ENCODE measurements at places on chromosomes 11 and 22. TPM values are rescaled to one million over a fixed set of nuclear protein-coding genes. Genes with fewer than 3 reads are reported as not detected.
A peak's percentile ranks its signal among the peaks of the same experiment; 100 is the strongest.

Gene LRRC32
- 0.29 TPM for total RNA-seq

- no peak for DNase-seq
Measured at GRCh38 chr11:1600626-1601025, 2.5 kb upstream of the KRTAP5-2 start.

Gene APOBEC3B
- 13.6 TPM for total RNA-seq

DNA sequence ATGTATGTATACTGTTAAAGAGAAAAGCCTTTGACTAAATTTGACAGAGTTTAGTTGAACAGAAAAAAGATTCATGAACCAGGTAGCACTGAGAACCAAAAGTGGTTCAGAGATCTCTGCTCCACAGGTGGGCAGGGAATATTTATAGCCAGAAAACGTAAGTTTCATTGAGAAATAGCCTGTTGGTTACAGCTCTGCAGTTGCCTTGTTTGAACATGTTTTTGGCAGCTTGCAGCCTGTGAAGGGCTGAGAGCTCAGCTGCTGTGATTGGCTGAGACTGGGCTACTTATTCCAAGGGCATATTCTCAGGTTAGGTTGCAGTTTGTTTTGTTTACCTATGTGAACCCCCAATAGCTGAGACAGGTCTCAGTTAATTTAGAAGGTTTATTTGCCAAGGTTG, 13.5 kb upstream of the ZNF74 start:
- no peak for DNase-seq

Gene SCUBE2
- total RNA-seq = 0.10 TPM

- no peak for DNase-seq
Measured at GRCh38 chr11:34226210-34226609, 120.8 kb downstream of the NAT10 start.

GRCh38 chr11:83674102-83674896, 388.1 kb upstream of the CCDC90B start:
- no peak for DNase-seq

GRCh38 chr22:40635043-40635939, 1.2 kb downstream of the MRTFA start:
- no peak for DNase-seq

GRCh38 chr11:11946878-11947277, 61.5 kb downstream of the DKK3 start:
- DNase-seq = no peak

Gene MFRP
- not detected for total RNA-seq

DNA sequence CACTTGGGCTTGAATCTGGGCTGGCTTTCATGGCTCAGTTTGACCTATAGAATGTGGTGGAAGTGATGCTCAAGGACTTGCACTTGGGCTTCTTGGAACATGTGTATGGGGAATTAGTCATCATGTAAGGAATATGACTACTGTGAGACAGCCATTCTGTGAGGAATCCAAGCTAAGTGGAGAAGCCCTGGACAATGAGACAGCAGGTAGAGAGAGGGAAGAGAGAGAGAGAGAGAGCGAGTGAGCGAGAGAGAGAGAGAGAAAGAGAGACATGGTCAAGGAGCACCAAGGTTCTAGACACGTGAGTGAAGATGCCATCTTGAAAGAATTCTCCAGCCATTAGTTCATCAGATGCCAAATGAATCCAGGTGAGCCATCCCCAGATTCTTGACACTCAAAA, 261.6 kb upstream of the SORL1-AS1 start:
- DNase-seq = no peak

GRCh38 chr11:131165036-131165435, 205.4 kb upstream of the NTM start:
- DNase-seq = no peak

Gene SYT12
- 0.08 TPM for total RNA-seq

Gene OR51I1
- not detected for total RNA-seq

DNA sequence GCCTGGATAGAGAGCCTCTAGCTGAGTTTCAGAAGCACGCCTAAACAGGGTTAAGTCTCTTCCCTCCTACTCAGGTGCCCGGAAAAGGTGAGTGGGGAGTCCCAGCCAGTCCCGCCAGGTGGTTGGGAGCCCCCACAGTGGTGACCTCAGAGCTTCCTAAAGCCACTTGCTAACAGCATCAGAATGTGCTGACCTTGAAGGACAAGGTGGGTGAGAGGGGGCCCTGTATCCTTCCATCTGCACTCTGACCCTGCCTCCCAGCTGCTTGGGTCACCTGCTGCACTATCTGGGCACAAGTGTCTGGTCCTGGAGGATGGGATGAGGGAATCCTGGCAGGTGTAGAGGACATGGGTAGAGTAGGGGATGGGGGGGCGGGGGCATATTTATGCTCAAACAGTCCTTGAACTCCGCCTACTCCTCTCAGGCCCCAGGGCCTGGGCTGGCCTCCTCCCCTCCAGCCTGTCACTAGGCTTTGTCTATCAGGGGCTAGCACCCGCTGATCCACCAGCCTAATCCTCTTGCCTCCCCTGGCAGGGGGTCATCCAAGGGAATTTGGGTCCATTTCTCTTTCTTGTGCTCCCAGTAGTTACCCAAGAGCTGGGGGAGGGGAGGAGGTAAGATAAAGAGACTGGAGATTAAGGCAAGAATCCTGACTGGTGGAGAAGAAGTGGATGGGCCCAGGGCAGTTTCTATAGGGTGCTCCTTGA, 3.4 kb downstream of the USP2 start:
- DNase-seq = no peak

GRCh38 chr11:64571410-64572091, 19.5 kb upstream of the SLC22A12 start:
- DNase-seq = no peak

Gene PANX3
- total RNA-seq = not detected

- DNase-seq = no peak
Measured at GRCh38 chr11:46888636-46889035, 29.7 kb downstream of the LRP4 start.

- DNase-seq = no peak
Measured at GRCh38 chr11:100546714-100547113, 140.4 kb upstream of the ARHGAP42 start.

DNA sequence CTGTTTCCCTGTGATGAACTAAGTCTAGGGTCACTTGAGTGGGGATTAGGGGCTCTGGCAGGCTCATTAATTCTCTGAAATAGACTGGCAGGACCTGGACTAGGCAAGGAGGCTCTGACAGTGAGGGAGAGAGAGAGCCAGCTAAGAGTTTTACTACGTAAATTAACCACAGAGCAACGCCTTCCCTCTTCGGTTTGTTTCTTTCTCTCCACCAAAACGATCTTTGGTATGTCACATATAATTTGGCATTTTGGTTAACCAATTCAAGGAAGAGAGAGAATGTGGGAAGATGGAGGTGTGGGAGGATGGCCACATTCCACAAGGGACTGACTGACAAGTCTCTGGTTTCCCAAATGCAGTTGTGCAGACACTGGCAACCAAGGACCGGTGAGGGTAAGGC, 27.9 kb downstream of the ATG16L2 start:
- DNase-seq = no peak

- DNase-seq = no peak
Measured at GRCh38 chr11:134395002-134395401, 17.0 kb downstream of the B3GAT1 start.

GRCh38 chr11:130209954-130210854, 50.6 kb downstream of the ST14 start:
- no peak for DNase-seq

- no peak for DNase-seq
Measured at GRCh38 chr11:119509282-119509841, 86.4 kb upstream of the THY1 start.

GRCh38 chr22:32815059-32815458, 13.6 kb downstream of the TIMP3 start:
- no peak for DNase-seq

DNA sequence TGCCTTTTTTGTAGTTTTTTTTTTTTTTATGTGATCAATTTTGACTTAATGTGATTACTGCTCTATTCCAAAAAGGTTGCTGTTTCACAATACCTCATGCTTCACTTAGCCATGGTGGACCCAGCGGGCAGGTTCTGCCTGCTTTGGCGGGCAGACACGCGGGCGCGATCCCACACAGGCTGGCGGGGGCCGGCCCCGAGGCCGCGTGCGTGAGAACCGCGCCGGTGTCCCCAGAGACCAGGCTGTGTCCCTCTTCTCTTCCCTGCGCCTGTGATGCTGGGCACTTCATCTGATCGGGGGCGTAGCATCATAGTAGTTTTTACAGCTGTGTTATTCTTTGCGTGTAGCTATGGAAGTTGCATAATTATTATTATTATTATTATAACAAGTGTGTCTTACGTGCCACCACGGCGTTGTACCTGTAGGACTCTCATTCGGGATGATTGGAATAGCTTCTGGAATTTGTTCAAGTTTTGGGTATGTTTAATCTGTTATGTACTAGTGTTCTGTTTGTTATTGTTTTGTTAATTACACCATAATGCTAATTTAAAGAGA, 12.5 kb downstream of the CCND1 start:
- no peak for DNase-seq

DNA sequence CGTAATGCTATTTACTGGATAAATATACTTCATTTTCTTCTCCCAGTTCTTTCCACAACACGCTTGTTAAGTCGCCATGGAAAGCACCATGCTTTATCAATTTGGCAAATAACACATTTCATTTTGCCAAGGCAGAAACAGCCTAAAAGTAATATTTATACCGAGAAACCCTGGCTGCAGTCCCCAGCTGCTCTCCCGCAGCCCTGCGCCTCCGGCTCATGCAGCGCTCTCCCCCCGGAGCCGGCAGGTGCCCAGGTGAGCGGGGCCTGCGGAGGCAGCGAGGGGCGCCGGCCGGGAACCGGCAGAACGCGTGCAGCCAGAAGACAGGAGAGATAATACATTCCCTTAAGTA, 681 bp upstream of the ARHGEF12 start:
- no peak for DNase-seq

- DNase-seq = peak; percentile 19
Measured at GRCh38 chr11:4991060-4991459, 3.6 kb upstream of the OR51L1 start.

DNA sequence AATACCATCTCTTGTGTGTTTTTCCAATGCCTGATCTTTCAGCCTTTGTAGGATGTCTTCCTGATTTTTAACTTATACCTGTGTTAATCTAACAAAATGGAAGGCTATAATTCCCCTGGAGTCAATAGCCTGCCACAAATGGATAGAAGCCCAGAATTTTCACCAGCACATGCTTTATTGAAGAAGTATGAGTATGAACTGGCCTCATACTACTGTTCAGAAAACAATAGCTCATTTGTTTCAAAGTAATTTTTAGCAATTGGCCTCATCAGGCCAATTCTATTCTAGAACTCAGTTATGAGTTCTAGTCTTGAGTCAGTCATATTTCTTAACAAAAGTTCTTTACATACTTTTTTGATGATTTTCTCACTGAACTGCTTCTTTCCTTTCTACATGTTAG, 40.6 kb upstream of the SLC37A2 start:
- no peak for DNase-seq

Gene CNIH2
- total RNA-seq = 8.4 TPM

Gene FREY1
- total RNA-seq = 0.51 TPM

DNA sequence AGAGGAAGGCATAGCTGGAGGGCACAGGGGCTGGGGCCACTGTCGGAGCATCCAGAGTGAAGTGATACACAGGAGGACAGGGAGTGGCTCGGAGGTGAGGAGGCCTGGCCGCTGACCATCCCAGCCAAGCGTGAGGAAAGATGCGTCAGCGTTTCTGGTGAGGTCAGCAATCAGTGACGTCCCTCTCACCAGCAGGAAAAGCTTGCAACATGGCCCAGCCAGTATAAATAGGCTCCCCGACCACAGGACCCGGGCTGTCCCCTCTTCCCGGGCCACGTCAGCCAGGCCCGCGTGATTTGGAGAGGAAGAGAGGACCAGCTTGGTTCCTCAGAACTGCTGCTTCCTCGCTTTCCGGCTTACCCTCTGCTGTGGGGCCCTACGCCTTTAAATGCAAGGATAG, 4.2 kb upstream of the OSM start:
- no peak for DNase-seq

Gene IGHMBP2
- 5.3 TPM for total RNA-seq

GRCh38 chr11:68997995-68998348, 15.1 kb downstream of the MRGPRF start:
- no peak for DNase-seq

Gene BCR
- total RNA-seq = 8.4 TPM

Gene IL17REL
- not detected for total RNA-seq

DNA sequence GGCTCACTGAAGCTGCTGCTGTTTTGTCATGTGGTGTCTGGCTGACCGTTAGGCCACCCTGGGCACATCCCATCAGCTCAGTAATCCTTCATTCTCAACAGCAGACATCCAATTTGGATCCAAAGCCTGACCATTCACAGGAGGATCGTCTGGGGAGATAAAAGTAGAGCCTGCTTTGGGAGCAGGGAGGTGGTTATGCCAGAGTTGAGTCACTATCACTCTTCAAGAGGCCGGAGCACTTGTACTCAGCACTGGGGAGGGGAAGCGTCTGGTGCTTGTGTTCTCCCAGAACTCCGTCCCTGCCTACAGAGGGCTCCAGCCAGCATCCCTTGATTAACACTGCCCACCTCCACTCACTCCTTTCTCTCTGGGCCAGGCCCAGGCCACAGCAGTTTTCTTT, 382.6 kb downstream of the OPCML start:
- DNase-seq = no peak

Gene MOGAT2
- not detected for total RNA-seq

- DNase-seq = no peak
Measured at GRCh38 chr22:44807915-44808690, 55.7 kb downstream of the ARHGAP8 start.

- no peak for DNase-seq
Measured at GRCh38 chr11:102332611-102332994, 14.4 kb upstream of the BIRC2 start.

Gene TUG1
- 38.2 TPM for total RNA-seq

Gene CSNK2A3
- total RNA-seq = 2.1 TPM

Gene TSGA10IP
- total RNA-seq = not detected

DNA sequence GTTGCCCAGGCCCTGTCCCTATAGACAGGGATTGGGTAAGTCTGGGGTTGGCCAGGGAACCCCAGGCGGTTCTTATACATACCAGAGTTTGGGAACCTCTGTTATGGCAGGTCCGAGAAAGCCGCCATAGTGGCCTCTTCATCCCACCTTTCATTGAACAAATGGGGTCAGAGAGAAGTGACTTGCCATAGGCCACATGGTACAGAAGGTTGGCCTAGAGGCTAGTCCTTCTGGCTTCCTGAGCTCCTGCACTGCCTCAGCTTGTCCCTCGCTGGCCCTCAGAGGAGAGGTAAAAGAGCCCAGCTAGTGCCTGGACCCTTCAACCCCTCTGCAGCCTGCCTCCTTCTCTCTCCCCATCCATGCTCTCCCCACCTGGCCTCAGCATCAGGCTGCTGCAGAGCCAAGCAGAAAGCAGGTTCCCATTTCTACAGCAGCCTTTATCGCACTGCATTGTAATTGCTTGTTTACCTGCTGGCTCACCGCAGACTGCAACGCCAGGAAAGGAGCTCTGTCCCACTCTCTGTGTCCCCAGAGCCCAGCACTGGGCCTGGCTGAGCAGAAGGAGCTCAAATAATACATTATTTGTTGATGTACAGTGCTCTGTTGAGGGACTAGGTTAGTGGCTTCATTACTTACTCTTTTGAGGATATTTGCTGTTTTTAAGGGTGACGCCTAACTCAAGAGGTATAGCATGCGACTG, 103.6 kb downstream of the TRIM29 start:
- no peak for DNase-seq
